ENCODE measurements at places on chromosomes 2 and 18.

- no peak for DNase-seq
Measured at GRCh38 chr18:48727681-48728080, 188.8 kb downstream of the CTIF start.

GRCh38 chr2:132038179-132038882, 123.4 kb downstream of the ANKRD30BL start:
- DNase-seq: no peak

DNA sequence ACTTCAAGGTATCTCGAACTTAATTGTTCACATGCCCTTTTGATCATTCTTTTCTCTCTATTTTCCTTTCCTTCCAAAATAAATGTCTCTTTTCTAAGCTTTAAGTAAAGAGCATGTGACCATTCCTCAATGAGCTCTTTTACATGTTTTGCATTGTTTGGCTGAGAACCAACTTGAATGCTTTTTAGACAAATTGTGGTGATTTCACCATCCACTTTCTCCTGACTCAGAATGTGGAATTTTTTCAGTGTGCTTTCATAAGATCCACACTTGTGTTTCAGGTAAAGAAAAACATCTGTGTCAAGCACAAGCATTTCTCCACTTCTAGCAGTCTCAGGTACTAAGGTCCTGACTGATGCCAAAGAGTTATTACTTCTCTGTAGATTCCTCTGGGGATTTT, 10.7 kb downstream of the RBM43 start:
- no peak for DNase-seq

GRCh38 chr2:177723235-177723634, 330.7 kb downstream of the AGPS start:
- DNase-seq: no peak

- no peak for DNase-seq
Measured at GRCh38 chr2:33062665-33063250, 116.0 kb downstream of the LTBP1 start.
